ENCODE measurements at places on chromosomes 5 and 9.

- DNase-seq, result no peak
Observed at GRCh38 chr5:117881426-117882230, 1106.7 kb downstream of the DTWD2 start.

GRCh38 chr5:85320495-85320894 lies 935.8 kb upstream of the EDIL3 start:
- DNase-seq, result no peak

DNA sequence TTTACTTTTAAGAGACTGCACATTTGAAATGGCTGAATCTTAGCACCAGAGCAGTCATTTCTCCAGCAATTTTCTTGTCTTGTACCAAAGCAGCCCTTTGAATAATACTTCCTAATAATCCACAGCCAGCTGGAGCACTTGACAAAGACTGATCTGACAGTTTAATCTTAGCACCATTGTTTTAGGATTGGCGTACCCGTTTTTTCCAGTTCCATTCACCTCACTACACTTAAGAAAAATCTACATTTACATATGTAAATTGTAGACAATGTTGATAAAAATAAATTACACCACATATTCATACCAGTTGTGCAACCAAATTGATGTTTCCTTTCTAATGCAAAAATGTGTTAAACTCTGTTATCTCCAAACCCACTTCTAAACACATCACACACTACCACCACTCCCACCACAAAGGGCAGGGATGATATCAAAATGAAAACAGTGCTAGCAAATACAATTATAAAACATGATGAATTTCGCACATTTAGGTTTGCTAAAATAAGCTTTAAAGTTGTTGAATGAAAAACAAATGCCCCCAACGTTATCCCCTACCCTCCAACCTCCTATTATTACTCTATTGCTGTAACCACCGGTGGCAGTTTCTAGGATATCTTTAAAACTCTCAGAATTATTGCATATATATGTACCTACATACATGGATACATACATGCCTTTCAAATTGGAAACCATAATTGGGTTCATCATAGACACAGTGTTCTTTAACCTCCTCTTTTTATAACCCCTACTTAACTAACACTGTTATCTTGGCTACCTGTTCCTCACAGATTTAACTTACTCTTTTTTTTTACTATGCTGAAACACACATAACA lies 21.5 kb downstream of the SERINC5 start:
- no peak for DNase-seq

GRCh38 chr5:6377905-6378765 lies at the start of gene MED10:
TSS of gene MED10 (minus strand) at chr5:6378547. CDS start at chr5:6378483, 64 bp downstream.
- peak; percentile 85 for DNase-seq

GRCh38 chr5:98638701-98639100 lies 134.8 kb upstream of the RGMB start:
- no peak for DNase-seq

- DNase-seq, result no peak
Observed at GRCh38 chr5:14267991-14268708, 125.0 kb downstream of the TRIO start.

GRCh38 chr5:422323-423232 lies 20.4 kb upstream of the EXOC3 start:
- no peak for DNase-seq

DNA sequence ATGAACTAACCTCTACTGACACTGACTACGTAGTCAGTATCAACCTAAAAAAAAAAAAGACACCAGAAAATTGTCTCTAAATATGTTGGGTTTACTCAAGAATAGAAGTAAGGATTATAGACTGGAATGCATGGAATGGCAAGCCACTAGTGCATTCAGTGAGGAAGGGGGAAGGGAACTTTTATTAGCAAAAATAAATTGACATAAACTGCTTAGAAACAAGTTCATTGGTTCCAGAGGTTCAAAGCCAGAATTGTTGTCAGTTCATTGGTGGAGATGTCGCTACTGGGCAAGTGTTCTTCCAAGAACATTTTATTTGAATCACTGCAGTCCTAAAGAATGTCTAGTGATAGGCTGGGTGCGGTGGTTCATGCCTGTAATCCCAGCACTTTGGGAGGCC lies 26.1 kb upstream of the AOPEP start:
- DNase-seq, result no peak
